ENCODE measurements at places on chromosomes 5 and 9.
A peak's percentile ranks its signal among the peaks of the same experiment; 100 is the strongest.

DNA sequence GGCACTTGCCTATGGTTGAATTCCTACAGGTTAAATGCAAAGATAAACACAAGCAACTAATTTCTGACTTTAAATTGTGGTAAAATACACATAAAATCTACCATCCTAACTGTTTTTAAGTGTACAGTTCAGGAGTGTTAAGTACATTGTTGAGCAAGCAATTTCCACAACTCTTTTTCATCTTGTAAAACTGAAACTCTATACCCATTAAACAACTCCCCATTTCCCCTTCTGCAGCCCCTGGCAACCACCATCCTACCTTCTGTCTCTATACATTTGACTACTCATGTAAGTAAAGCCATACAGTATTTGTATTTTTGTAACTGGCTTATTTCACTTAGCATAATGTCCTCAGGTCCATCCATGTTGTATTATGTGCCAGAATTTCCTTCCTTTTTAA, 38.5 kb upstream of the STX17 start:
- DNase-seq, result no peak

- DNase-seq, result no peak
Observed at GRCh38 chr9:75432888-75433287, 344.6 kb downstream of the OSTF1 start.

- DNase-seq, result no peak
Observed at GRCh38 chr9:104506565-104506964, 2.5 kb downstream of the OR13F1 start.

DNA sequence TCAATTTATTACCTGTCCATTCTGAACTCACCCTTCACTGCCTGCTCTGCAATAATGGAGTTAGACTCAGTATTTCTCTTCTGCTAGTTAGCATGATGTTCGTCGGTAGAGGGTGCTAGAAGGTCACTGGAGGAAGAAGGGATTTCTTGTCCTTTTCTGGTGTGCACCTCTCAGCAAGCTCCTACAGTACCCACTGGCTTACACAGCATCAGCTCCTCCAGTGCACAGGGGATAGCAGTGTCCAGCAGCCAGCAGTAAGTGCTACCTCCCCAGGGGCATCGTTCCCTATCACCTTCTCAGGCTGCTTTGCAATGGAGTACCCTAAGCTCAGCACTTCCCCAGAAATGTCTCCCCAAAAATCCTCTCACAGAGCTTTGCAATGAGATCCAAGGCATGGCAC, 45.9 kb upstream of the APC start:
- DNase-seq, result peak; percentile 27

GRCh38 chr5:158115468-158115867, 256.5 kb upstream of the CLINT1 start:
- no peak for DNase-seq

- no peak for DNase-seq
Observed at GRCh38 chr9:126844085-126844484, 16.4 kb upstream of the ZBTB34 start.

DNA sequence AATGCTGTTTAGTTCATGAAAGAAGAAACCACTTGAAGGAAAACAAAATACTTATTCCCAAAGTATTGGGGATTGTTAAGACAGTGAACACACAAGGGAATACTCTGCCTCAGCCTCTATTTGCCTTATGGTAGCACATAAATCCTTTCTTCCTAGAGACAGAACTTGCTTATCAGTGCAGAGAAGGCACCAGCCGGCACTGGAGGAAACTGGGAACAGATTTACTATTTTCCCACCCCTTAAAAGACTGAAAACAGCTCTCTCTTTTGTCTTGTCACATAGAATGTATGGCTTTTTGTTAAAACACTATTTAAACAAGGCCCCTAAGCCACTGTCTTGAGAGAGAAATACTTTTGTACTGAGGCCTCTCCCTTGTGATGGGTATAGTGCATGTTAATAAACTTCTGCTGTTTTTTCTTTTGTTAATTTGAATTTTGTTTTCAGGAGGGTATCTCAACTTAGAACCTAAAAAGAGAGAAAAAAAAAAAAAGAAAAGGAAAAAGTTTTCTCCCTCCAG, 40.7 kb upstream of the EDIL3 start:
- DNase-seq, result no peak

DNA sequence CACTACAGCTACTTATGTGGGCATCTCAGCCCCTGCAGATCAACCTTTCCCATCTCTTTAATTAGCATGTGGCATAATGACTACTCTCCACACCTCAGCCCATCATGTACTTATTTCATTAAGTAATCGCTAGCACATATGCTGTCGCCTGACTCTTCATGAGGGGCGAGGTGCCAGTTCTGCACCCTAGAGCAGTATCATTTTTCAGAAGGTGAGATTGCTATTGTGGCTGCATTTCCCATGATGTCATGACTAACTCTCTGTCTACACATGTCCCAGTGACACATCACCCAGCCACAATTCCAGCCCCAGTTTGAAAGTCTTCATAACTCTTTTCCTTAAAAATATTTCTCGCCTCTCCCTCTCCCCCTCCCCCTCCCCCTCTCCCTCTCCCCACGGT, 7.6 kb upstream of the F2RL1 start:
- no peak for DNase-seq

- no peak for DNase-seq
Observed at GRCh38 chr5:44331471-44332050, 57.7 kb downstream of the FGF10 start.

DNA sequence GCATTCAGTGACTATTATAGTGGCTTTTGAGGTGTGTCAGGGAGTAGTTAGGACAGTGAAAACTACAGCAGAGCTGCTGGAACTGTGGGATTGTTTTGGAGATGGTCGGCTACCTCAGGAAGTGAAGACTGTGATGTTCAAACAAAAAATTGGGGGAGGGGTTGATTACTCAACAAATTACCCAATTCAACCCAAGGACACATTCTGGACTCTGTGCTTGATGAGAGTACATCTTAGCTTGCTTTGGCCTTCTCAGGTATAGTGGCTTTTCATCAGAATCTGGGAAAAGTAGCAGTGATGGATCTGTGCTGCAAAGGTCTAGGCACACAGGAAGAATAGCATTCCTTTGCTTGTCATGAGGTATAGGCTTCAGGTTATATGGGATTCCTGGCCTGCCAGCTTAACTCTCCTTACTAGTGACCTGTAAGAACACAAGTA, 47.0 kb downstream of the SLC44A1 start:
- DNase-seq, result no peak

- no peak for DNase-seq
Observed at GRCh38 chr9:81370650-81371049, 318.7 kb downstream of the TLE1 start.

GRCh38 chr5:163677092-163677491, 171.7 kb downstream of the MAT2B start:
- no peak for DNase-seq

GRCh38 chr5:140240987-140241706, 61.8 kb downstream of the PFDN1 start:
- no peak for DNase-seq

DNA sequence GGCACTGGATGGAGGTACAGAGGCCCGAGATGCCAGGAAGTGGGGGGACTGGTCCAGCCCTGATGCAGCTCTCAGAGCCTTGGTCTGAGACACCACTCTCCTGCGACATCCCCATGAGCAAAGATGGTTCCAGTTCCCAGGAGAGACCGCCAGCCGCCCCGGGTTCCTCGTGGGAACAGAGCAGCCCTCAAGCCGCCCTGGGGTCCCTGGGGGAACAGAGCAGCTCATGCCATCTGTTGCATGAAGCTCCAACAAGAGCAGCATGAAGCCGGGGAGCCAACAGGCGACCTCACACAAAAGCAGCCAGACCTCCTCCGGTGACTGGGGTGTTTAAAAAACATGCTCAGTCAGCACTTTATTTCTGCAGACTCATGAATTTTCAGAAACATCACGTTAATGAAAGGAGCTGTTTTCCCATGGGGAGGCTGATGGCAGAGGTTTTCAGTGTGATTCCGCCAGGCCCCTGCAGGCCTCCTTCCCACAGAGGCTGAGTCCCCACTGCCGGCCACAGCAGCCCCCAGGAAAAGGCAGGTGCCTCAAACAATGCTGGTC, 6.2 kb downstream of the SLC6A18 start:
- no peak for DNase-seq

DNA sequence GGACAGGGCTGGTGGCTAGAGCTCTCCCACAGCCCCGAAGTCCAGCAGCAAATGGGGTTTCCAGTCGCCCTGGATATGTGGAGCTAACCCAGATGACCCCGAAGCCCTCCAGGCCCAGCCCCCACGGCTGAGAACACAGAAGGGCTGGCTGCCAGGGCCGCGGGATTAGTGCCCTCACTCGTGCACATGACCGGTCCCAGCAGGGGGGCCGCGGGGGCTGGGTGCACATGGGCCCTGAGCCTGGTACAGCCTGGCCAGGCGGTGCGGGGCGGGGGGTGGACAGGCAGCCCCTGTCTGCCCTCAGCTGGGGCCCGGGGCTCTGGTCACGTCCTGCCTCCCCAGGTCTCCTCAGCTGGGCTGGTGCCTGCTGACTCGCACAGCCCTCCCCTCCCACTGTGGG, 5.9 kb downstream of the SSNA1 start:
- DNase-seq, result no peak

- no peak for DNase-seq
Observed at GRCh38 chr5:169631360-169631759, 5.7 kb upstream of the DOCK2 start.

GRCh38 chr9:98880311-98881015, 63.2 kb upstream of the COL15A1 start:
- DNase-seq, result no peak

- DNase-seq, result no peak
Observed at GRCh38 chr5:10034001-10034400, 215.7 kb downstream of the ATPSCKMT start.

DNA sequence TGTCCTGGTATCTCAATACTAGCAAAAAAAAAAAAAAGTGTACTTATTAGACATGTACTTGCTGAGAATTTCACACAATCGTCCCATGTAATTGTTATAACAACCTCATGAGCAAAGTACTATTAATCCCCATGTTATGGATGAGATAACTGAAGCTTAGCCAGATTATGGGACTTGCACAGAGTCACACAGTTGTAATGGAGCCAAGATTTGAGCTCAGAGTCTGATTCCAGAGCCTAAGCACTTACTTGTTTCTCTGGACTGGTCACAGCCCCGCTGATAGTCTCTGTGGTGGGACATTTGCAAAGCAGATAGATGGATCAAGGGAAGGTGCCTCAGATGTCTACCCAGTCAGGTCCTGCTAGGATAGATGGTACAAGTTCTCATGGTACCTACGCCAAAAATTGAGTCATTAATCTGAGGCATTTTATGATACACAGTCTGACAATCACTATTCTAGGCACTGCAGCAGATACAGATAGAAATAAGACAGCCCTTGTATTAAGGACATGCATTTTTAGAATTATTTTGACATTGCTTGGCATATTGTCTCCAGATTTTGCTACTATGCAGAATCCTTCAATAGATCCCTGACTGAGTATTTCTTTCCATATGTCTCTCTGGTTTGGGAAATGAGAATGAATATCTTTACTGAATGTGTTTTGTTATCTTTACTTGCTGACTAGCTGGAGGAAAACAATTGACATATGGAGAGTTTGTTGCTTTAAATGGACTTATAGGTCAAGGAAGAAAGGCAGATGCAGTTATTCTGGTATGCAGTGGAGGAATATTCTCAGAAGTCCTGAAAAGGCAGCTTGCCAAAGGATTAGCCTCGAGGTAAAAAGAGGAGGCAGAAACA, 149.5 kb downstream of the ADAMTSL1 start:
- DNase-seq, result no peak

- DNase-seq, result no peak
Observed at GRCh38 chr5:13934125-13934524, 10.4 kb downstream of the DNAH5 start.

DNA sequence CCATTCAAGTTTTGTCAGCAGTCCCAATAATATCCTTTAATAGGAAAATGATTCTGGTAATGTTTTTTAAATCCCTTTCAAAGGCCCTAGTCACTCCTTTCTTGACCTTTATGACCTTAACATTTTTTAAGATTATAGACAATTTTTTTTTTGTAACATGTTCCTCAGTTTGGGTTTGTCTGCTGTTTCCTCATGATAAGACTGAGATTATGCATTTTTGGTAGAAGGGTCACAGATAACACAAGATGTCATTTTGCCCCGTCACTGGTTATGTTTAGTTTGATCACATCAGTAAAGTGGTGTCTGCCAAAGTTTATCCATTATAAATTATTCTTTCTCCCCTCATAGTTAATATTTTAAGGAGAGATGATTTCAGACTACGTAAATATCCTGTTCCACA, 16.0 kb upstream of the PTPDC1 start:
- DNase-seq, result no peak

- no peak for DNase-seq
Observed at GRCh38 chr9:99178912-99179872, 42.5 kb downstream of the ALG2 start.

DNA sequence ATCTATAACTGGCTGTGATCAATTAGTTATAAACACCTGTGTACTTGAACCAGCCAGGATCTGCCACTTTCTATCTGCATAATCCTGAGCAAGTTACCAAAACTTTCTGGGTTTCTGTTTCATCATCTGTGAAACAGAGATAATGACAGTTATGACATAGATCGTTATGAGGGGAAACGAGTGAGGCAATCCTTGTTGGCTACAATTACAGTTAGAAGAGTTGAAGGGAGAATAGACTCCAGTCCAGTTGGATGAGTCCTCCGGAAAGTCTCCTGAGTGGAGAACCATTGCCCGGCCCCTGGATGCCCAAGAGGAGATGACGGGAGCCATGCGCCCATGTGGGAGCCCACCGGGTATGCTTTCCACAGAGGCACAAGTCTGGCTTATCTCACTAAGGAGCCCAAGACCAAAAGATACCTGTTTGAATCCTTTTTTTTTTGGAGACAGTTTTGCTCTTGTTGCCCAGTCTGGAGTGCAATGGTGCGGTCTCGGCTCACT, 4.5 kb downstream of the PDE6A start:
- DNase-seq, result no peak

- DNase-seq, result no peak
Observed at GRCh38 chr5:2385818-2386217, 365.7 kb downstream of the IRX2 start.

DNA sequence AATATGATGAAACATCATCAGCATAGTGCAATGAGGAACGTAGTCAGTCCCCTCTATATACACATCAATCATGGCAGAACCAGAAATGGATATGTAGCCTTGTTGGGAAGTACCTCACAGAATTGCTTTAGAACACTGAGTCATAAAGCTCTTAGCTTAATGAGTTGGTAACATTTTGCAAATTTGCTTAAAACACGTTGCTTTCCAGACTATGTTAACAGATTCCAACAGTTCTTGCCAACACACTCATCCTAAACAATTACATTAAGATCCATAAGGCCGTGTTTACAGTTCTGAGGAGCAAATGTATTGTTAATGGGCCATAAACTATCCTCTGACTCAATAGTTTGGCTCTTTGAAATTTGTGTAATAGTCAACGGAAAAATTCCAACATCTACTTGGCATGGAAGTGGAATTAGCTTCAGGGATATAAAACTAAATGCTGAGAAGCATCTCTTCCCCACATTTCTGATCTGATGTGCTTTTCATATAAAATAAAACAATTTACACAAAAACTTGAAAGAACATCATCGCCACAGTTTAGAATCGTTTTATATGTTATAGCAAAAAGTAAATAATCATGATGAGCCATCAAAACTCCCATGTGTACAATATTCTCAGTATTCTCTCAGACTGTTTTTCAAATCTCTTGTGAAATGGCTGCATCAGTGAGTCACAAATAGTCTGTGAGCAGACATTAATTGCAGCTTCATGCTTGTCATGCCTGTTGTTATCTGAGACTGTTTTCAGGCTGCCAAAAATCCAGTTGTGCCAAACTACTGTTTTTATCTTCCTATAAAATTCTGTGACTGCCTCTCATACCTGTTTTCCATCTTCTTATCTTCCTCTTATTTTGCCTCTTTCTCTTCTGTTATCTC, 291.9 kb downstream of the COX7C start:
- DNase-seq, result no peak

Data from CD4-positive, alpha-beta T cell treated with Interleukin-12 subunit alpha and Interleukin-12 subunit beta, for 1 hour (primary cell).